H1 (cell line): ENCODE measurements at places on chromosomes 6 and 20.
A peak's percentile ranks its signal among the peaks of the same experiment; 100 is the strongest.

DNA sequence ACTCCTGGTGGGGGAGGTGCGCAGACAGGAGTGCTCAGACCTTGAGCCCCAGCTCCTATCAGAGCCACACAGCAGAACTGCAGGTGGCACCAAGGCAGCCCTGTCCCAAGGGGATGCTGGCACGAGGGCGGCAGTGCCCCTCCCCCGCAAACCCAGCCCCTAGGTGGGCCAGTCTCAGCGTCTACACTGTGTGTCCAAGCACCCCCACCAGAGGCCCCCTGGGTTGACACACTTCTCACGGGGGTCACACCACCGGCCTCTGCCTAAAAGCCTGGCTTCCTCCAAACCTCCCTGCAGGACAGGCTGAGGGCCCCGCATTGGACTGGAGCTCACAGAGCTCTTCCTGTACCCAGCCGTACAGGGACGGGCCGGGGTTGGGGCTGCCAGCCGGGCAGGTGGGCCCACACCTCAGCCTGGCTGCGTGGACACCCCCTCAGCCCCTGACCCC lies 8.1 kb downstream of the SLC2A4RG start:
- DNase-seq: no peak

DNA sequence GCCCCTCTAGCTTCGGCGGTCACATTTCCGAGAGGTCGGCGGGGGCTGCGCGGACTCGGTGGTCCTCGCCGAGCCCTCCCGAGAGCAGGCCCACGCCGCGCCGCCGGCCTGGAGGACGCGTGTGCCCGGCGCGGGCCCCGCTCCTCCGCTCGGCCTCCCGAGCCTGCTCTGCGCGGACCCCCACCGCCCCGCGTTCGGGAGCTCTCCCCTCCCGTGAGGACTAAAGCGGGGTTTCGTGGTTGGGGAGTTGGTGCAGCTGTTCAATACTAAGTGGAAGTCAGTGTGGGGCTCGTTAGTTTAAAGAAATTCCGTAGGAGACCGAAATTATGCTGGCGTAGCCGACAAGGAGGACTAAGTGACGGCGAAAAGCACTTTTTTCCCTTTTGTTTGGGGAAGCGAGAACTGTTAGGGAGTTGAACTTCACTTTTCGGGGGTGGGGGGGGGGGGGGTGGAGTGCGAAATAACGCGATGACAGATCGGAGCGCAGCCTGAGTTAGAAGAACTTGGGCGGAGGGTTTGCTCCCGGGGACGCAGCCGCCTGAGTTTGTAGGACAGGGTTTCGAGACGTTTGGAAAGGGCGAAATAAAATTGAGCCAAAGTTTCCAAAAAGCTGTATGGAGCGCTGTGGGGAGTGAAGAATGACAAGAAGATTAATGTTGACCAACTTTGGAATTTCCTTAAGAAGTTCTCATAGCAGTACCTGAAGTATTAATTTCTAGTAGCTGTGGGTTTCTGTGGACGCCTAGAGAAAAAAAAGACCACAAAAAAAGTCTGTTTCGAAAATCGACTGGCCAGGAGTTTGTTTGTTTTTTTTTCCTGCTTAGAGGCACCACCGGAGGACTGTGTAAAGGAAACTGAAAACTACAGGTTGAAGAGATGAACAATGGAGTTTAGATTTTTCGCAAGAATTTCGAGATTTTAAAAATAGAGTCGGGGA lies 1.4 kb downstream of the QKI start:
- no peak for DNase-seq

DNA sequence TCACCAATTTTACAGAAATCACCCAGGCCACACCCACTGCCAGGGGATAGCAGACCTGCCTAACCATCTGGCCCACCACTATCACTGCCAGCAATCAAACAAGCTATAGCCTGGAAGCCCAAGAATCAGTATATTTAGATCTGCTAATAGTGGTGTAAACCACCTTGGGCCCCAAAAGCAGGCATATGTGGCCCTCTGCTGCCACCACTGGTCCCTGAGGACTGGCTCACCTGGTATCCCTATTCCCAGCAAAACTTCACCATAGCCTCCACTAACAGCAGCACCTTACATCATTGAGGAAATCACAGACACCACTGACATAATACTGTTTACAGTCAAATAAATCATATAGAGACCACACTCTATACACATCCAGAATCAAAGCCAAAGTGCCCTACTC lies 880.4 kb upstream of the MAN1A1 start:
- DNase-seq: no peak

DNA sequence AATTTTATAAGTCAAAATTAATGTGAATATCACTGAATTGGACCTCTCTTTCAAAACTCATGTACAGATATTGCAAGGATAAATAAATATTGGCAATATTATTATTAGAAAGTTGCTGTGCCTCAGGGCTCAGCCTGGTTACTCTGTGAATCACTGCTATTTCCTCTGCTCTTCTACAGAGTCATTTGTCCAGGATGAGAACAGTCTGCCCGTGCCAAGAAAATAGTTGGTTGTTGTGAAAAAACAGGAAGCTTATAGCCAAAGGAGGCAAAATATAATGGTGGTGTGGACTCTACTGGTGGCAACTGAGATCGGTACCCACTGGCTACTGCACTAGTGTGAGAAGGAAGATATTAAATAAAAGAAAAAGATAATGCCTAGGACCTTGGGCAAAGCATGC lies 93.6 kb downstream of the RIMS1 start:
- DNase-seq: no peak

DNA sequence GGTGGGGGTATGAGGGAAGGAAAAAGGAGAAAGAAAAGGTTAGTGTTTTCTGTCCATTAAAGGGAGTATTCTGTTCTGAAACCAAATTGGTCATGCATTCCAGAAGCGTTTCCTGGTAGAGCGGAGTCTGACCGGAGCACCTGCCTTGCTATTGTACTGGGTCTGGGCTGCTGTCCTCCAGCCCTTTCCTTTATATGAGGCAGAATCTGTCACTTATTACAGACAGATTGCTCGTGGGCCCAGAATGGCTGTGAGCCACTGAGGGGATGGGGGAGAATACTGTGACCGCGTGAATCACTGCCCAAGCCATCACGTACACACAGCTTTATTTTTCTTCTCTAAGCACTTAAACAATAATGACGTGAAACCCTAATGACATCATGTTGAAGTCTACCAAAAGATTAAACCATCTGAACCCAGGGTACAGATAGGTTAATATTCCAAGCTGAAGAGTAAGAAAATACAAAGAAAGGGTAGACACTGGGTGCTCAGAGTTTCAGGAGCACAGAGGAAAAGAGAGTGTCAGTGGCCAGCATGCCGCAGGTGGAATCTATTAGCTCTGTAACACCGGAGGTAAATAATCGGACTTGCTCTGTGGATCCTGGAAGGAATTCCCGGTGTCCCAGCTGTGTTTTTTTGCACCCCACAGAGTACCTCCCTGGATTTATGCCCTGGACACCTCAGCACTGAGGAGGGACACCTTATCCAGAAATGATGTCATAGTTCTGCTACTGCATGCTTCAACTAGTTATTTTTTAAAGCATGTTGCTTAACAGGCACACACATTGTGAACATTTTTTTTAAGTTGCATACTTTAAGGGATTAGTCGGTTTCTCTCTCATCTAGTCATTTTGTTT lies 573.3 kb downstream of the PKHD1 start:
- DNase-seq: no peak

- no peak for DNase-seq
These were observed 115.4 kb downstream of the FAM120B start for GRCh38 chr6:170421921-170422320.

DNA sequence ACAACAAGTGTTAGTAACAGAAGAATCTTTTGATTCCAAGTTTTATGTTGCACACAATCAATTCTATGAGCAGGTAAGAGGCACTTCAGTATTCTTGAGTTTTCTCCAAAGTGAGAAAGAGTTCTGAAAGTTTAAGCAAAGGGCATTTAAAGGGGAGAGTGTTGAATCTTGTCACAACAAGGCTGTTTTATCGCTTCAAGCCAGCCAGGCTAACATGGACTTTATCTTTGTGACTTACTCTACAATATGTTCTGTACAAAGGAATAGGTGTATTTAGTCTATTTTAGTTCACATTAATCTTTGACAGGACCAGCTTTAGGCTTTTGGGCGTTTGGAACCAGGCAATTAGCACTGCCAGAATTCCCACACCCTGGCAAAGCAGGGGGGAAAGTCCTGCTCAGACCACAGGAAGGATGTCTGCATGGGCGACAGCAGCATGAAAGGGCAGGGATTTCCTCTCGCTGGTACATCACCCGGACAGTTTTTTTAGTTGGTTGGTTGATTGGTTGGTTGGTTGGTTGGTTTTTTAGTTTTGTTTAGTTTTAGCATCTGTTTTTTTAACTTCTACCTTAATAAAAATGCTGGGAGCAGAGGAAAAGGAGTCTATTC lies 395.4 kb upstream of the SOX4 start:
- no peak for DNase-seq

DNA sequence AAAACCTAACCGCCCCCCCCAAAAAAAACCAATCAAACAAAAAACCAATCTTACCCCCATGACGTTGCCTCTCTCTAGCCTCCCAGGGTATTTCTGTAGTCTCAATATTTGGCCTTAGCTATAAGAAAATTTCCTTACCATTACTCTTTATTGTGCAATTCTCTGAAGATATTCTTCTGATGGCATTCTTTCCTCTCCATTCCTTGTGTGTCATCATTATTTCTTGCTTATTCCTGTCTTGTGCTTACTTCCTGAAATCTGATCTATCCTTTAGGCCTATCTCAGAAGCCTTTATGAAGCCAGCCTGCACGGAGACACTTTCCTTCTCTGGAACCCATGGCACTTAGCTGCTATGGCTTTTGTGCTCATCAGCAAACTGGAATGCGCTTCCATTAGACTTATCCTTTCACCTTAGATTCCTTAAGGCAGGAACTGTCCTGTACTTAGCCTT lies 65.9 kb upstream of the DDR1 start:
- DNase-seq: no peak

DNA sequence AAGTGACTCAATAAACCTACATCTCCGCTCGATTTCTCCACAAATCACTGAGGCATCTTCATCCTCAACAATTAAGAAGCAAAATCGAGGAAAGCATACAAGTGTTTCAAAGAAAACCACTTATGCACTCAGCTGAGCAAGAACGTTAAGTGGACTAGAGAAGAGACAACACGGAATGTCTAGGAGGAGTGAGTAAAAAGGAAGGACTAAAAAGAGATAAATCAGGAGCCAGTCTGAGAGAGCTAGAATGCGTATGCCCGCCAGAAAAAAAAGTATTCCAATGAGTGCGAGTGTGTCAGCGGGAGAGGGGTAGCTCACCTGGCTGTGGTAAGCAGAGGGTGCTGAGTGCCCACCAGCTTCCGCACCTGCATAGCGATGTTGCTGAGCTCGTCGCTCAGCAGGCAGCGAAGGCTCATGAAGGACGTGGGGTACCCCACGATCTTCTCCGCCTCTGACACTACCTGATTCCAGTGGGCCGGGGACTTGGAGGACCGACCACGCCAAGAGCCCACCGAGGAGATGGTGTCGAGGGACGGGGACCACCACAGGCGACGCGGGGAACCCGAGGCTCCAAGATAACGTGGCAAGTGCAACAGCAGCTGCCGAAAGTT lies 587 bp downstream of the PDSS2 start:
- DNase-seq: no peak

- no peak for DNase-seq
These were observed 68.3 kb downstream of the NPEPL1 start for GRCh38 chr20:58760856-58761255.

DNA sequence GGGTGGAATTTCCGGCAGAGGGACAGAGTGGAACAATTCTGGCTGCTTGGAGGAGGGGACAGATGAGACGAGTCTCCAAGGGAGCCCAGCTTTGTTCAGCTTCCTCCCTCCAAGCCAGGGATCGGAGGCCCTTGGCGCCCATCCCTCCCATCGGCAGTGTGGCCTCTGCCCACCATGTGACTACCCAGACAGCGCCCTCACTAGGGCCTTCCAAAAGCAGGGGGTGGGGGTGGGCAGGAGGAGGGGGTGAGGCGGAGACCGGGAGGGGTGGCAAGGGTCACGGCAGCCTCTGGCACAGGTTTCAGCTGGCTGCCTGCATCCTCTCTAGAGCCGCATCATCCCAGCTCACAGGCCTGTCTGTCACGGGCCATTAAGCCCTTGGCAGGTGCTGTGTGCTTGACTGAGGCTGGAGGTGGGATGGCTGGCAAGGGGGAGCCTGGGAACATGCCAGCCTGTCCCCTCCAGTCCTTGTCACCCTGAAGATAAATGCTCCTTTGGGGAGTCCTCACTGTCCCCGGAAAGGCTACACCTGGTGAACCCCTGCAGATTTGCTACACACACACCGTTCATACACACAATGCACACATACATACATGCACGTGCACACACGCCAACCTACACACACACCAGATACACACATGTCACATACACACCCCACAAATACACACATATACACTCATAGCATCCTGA lies 6.2 kb upstream of the FGD2 start:
- no peak for DNase-seq

DNA sequence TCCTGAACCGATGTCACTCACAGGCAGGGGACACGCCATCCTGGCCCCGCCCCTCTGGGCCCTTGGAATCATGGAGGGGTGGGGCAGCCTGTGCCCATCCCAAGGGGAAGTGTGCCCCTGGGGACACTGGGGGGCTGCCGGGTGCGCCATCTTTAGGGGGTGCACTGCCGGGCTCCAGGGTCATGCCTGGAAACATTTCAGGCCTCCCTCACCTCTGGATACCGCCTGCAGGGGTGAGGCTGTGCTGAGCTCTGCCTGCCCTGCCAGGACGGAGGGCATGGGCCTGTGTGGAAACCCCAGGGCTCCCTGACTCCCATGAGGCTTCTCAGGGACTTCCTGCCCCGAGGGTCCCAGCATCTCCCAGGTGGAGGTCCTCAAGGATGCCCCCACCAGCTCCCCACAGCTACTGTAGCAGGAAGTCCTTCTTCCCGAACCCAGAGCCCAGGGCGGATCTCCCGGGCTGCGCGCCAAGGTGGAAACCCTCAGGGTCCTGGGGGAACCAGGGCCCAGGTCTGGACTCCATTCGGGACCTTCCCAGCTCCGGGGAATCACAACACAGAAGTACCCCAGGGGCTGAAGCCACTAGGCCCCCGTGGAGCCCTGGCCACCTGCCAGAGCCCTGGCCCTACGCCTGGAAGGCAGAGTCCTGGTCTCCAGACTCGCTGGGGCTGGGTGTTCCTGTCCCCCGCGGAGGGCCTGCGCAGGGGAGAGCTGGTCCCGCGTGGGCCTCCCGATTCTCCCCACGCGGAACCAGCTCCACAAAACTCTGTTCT lies 15.6 kb downstream of the CHRNA4 start:
- no peak for DNase-seq

DNA sequence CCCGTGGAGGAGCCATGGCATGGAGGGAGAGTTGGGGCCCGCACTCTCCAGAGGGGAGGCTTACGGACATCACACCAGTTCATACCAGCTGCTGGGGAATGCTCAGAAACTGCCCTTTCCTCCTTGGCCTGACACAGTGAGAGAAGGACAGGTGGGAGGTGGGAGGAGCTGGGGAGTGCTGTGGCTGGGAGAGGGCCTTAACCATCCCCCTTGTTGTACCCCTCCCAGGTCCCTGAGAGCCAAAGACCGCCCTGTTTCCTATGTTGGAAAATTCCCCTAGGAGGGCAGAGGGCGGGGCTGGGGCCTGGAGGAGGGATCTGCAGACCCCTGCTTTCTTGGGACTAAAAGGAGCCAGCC lies 24.1 kb downstream of the FOXP4 start:
- DNase-seq: peak; percentile 81

DNA sequence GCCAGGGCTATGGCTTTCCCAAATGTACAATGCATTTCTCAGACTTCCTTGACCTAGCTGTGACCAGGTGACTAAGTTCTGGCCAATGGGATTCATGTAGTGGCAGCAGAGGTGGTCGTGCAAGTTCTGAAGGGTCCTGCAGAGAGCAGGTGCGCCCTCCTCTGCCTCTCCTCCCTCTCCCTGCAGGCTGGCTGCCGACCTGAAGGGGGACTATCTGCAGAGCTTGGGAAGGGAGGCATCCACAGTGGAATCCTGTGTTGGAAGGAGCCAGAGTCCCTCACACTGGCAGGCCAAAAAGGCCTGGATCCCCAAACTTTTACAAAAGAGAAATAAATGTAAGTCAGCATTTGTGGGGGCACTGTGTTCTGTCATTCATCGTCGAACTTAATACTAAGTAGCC lies 66.6 kb downstream of the CDH26 start:
- no peak for DNase-seq
